Tongue (tissue), 3 donors: ENCODE measurements at places on chromosomes 4 and X. TPM values are rescaled to one million over a fixed set of nuclear protein-coding genes. Genes with fewer than 3 reads are reported as not detected.

DNA sequence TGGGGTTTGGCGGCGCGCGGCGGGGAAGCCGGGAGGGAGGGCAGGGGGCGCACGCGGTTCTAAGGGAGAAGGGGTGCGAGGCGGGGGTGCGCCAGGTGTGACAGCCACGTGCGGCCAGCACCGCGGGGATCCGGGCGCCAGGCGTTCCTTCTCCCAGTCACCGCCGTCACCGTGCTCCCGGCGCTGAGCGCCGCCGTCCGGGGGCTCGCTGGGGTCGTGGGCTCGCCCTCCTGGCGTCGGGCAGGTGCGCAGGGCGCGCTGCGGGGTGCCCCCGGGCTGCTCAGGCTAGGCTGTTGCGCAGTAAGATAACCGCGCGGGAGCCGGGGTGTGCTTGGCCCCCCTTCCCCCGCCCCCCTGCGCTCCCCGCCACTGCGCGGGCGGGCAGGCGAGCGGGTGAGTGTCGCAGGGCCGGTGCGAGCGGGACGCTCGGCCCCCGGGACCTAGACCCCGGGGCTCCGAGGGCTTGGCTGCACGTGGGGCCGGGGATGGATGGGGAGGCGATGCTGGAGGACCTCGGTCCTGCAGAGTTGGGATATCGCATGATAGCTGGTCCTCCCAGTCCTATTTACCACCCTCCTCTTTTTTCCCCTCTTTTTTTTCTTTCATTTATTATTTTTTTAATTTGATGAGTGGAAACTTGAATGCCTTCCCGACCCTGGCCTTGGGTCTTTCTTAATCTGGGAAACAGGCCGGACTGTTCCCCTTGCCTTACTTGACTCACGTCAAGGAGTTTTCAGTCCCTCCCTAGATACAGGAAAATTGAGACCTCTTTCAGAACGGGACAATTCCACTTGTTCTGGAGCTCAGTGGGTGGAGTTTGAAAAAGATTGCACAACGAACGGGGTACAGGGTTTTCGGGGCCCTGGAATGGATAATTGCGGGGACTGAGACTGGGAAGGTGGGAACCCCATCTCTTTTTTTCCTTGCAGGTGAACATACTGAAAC is 797 bp downstream of the TXLNG start:
- peak; percentile 4 for DNase-seq

DNA sequence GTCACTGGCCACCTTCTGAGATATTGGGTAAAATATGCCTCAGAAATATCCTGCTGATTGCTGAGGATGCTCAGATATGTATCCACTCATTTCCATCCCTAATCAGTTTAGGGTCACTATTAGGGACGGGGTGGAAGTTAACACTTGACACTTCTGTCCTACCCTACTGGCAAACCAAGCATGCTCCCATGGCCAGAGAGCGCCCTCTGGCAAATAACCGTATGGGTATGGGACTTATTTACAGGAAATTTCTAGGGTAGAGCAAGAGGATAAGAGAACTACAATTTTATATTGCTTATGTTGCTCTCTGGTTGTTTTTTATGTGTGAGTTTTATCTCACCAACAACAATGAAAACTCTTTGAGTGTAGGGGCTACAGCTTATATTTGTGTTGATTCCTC is 86.8 kb upstream of the TSPAN7 start:
- no peak for DNase-seq

DNA sequence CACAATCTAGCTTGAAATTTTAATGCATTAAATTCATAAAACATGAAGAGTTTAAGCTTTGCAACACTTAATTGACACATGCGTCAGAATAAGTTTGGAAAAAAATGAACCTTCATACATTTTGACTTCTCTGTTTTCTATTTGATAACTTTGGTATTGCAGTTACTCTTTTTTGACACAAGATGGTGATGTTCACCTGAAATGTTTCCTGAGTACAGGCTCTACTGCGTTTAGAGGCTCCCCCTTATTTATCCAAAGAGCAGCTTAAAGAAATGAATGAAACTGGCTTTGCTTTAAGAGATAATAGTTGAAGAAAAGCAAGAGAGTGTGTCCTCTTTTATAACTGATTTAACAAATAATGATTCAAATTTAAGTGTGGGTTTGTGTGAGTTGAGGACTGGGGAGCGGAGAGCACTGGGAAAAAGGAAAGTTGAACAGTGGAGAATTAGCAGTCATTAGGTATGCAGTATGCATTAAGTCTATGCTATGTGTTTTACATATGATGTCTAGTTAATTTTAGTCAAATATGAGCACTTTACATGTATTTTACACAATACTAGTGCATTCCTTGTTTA is 180.6 kb upstream of the NUDT6 start:
- peak; percentile 67 for DNase-seq

- DNase-seq: no peak
Observed at GRCh38 chr4:30844861-30845582, 124.9 kb downstream of the PCDH7 start.

DNA sequence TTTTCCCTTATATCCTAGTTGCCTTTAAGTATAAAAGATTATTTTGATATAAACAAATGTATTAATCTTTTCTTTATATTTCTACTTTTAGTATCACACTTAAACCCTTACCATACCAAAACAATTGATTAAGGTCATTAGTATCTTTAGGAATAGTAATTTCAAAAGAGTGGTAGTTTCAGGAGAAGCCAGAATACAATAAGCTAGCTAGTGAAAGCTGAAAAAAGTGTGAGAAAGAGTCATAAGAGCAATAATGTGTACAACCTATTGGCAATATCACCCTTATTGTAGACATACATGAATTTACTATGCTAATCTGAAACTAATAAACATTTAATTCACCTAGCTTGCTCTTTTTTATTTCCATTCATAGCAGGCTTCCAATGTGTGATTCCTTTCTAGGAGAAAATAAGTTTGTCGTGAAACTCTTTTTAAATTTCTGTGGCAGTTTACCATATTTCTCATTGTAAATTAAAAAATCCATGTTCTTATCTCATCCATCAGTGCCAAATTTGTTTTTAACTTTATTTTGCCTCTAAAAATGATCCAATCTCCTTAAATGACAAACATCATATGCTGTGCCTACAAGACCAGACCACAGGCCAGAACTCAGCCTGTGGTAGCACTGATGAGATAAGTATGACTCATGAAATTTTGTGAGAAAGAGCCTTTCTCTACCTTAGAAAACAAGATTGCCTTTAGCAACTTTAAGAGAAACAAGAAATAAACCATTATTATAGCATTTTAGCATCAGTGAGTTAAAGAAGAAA is 8.1 kb downstream of the NEK1 start:
- DNase-seq: no peak

The MYOZ2 gene
- 170 TPM for total RNA-seq

- no peak for DNase-seq
Observed at GRCh38 chrX:105150557-105150956, 69.9 kb downstream of the TEX13A start.

- DNase-seq: no peak
Observed at GRCh38 chrX:124507246-124507645, 160.9 kb downstream of the SH2D1A start.

- peak; percentile 51 for DNase-seq
Observed at GRCh38 chr4:1172228-1172851, at the start of gene SPON2. TSS of gene SPON2 (minus strand) at chr4:1172583.

The NUDT11 gene
- 6.2 TPM for total RNA-seq

GRCh38 chrX:12721042-12721441 is 70.2 kb upstream of the PRPS2 start:
- peak; percentile 8 for DNase-seq

The PDE5A gene
- 49.1 TPM for total RNA-seq

The TRIM60 gene
- total RNA-seq: not detected

GRCh38 chr4:89837993-89838390 is 1.0 kb upstream of the SNCA start:
- DNase-seq: peak; percentile 43

DNA sequence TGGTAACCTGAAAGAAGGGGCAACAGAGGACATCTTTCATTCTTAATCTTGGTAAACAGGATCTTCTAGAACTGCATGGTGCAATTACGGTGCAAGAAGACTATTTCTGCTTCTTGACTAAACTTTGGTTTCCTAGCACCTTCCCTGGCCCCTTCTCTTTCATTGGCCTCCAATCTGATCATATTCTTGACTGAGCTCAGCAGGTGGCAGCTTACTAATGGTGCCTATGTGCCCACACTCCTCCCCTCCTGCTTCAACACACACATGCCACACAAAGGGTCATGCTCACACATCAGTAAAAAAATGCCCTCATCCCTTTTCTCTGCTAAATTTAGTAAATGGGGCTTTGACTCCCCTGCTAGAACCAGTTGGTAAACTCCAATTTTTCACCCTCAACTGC is 400.5 kb upstream of the MAOA start:
- DNase-seq: no peak

- no peak for DNase-seq
Observed at GRCh38 chr4:173860094-173860493, 330.1 kb upstream of the HAND2 start.

The RBM46 gene
- not detected for total RNA-seq

DNA sequence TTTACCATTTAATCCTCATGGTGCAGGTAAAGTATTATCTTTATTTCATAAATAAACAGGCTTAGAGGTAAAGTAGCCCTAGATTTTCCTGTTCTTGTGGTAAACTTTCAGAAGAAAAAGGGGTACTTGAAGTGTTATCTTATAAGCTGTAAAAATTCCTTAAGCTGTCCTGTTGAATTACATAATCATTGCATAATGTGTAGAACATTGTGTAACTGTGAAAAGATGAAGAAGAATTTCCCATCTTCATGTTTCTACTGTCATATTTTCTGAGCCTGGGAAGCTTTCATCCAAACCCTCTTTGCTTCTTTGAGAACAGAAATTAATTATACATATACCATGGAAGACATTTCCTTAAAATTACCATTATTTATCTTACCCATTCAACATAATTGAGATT is 90.5 kb downstream of the ELOVL6 start:
- no peak for DNase-seq

GRCh38 chrX:25020905-25021449 is 5.2 kb upstream of the ARX start:
- no peak for DNase-seq

DNA sequence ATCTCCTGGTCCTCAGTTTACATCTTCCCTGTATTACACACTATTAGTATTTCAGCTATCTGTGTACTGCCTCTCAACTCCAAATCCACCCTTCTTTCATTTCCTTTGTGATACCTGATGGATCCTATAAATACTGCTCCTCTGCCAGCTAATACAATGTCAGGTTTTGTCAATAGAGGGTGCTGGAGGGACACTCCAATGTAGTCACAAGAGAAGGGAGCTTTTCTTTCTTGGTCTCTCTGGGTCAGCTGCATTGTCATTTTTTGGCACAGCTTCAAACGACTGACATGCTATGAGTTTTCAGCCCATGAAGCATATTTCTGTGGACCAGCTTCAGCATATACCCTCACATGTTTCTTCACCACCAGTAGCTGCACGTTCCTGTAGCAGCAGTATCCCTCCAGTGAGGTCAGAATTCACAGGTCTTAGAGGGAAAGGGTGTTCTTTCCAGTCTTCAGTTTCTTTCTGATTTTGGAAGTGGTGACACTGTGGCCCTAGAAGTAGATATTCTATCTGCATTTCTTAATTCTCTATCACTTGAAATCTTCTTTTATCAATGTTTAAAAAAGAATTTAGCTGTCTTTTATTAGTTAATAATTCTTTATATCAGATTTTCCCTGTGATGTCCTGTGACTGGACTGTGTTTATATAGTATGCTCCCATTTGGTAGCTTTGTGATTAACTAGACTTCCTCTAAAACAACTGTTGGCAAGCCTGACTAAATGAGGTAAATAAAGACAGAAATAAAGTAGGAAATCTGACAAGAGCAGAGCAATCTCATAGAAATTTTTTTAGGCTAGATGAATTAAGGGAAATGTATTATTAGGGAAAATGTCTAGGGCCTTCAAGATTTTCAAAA is 60.6 kb downstream of the GABRA2 start:
- DNase-seq: peak; percentile 56

The SPOCK3 gene
- total RNA-seq: 3.6 TPM

DNA sequence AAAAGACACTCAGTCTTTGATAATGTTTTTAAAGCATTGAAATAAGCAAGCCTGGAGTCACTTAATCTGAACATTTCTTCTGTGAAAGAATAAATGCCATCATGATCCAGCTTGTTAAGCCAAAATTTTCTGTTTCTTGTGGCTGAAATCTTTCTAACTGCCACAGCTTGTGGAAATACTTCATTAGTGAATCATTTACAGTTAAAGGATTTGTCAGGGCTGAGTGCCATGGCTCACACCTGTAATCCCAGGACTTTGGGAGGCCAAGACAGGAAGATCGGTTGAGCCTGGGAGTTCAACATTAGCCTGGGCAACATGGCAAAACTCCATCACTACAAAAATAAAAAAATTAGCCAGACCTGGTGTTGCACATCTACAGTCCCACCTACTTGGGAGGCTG is 93.3 kb upstream of the PDE5A start:
- DNase-seq: no peak

DNA sequence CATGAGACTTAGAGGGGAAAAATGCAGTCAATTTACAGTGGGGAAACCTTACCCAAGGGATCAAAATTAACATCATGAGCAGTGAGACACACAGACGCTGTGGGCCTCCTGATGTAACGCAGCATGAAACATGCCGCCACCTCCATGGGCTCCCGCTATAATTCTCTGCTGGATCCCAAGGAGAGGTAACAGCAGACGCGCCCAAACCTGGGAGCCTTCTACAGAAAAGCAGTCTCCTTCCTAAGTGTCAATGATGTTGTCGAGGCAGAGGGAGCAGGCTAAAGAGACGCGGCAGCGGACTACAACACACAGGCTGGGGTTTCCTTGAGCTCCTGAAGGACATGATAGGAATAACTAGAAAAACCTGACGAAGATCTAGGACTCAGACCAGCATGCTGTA is 142.3 kb downstream of the AFAP1 start:
- DNase-seq: no peak

GRCh38 chrX:16462912-16463311 is 187.0 kb upstream of the S100G start:
- peak; percentile 41 for DNase-seq

The GLRA2 gene
- not detected for total RNA-seq
